CD4-positive, alpha-beta T cell treated with Interleukin-4 for 4 hours (primary cell): ENCODE measurements at places on chromosomes 2 and 18.

DNA sequence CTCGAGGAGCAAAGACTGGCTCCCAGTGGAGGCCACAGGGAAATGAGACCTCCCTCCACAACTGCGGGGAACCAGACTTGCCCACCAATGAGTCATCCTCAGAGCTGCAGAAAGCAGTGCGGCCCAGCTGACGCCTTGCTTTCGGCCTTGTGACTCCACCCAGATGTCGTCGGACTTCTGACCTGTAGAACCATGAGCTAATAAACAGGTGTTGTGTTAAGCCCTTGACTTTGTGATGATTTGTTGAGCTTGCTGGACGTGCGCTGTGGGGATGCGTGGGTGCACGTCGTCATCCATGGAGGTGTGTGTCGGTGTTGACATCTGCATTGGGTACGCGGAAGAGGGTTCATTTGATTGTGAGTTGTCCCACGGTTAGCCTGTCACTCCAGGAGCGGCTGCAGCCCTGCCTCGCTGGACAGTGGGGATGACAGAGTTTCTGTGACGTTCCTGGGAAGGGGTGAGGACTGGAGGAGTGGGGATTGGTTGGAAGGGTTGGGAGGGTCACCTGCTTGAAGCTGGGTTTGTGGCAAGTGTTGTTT, 154.1 kb downstream of the SH3BP4 start:
- no peak for DNase-seq

DNA sequence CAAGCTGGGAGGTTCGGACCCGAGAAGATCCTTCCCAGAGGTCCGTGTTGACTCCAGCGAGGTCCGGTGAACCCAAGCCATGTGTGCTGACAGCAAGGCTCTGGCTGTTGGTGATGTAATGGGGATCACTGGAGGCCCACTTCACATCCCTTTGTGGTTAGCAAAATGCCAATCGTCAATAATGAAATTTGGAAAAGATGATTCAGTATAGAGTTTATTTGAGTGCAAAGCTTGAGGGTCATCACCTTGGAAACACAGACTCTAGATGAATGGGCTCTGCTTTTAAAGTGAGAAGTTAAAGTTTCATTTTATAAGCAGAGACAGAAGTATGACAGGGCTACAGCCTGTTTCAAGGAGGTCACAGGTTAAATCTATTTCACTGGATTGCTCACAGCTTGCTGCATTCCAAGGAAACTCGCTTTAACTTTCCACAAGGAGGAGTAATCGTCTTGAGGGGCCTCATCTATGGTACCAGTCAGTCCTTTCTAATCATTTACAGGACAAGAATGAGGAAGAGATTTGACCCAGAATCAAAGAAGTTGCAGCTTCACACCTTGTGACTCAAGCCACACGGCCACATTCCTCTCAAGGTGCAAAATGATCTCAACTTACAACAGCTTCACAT, 140.5 kb downstream of the TPO start:
- DNase-seq = no peak

- no peak for DNase-seq
Observed at GRCh38 chr2:155218292-155218924, 519.9 kb downstream of the KCNJ3 start.

- no peak for DNase-seq
Observed at GRCh38 chr2:158071018-158071417, 30.7 kb upstream of the UPP2 start.

- DNase-seq = no peak
Observed at GRCh38 chr2:237490009-237490711, 3.1 kb downstream of the MLPH start.

- no peak for DNase-seq
Observed at GRCh38 chr2:217219164-217219520, 359.3 kb upstream of the TNP1 start.

GRCh38 chr18:79197531-79197930, 128.3 kb downstream of the ATP9B start:
- DNase-seq = no peak
